H9 (cell line): ENCODE measurements at places on chromosomes 12 and 14. TPM values are rescaled to one million over a fixed set of nuclear protein-coding genes. Genes with fewer than 3 reads are reported as not detected.
A peak's percentile ranks its signal among the peaks of the same experiment; 100 is the strongest.

DNA sequence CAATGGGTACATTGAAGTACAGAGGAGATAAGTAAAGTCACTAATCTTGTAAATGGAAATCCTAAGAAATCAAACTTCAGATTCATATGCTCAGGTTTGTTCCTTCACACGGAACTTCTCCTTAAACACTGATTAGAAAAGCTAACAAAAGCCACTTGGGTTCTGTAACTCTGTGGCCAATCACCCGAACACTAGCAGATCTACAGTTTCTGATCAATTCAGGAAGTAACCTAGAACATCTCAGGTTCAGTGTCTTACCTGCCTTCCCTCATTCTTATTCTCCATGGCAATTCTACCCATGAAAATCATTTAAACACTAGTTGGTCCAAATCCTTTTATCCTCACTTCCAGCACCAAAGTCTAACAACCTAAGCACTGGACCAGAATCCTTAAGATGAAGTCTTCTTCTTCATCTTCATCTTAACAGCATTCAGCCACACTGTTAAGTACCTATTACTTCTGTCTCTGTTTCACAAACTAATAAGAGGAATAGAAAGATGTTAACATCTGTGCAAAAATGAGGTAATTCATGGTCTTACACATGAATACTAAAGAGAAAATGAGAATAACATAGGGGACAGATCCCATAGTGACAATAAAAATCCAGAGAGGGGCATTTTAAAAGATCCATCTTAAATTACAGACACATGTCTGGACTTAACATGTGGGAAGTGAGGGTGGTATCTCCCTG lies 184.5 kb downstream of the SSPN start:
- H3K27ac ChIP-seq = no peak overlapping the region
- peaks cover 15% of the 10 kb centered on the region for H3K36me3 ChIP-seq
- H3K27me3 ChIP-seq = no peaks in the 10 kb centered on the region
- H3K4me1 ChIP-seq = no peaks in the 10 kb centered on the region
- no peak overlapping the region for H3K4me3 ChIP-seq

DNA sequence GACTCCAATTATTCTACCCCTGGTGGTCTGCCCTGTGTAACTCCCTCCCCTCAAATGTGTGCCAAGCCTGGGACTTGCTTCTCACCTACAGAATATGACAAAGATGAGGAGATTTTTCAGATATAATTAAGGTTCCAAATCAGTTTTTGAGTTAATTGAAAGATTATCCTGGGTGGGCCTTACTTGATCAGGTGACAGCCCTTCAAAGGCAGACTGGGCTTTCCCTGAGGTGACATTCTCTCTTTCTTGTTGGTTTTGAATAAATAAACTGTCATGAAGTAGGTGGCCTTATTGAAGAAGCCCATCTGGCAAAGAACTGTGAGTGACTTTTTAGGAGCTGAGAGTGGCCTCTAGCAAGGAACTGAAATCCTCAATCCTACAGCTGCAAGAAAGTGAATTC lies 106.0 kb downstream of the BRMS1L start:
- H3K4me1 ChIP-seq = no peaks in the 10 kb centered on the region
- DNase-seq = no peak
- H3K27ac ChIP-seq = no peak overlapping the region
- no peak overlapping the region for H3K4me3 ChIP-seq
- no peaks in the 10 kb centered on the region for H3K36me3 ChIP-seq
- H3K27me3 ChIP-seq = no peaks in the 10 kb centered on the region

DNA sequence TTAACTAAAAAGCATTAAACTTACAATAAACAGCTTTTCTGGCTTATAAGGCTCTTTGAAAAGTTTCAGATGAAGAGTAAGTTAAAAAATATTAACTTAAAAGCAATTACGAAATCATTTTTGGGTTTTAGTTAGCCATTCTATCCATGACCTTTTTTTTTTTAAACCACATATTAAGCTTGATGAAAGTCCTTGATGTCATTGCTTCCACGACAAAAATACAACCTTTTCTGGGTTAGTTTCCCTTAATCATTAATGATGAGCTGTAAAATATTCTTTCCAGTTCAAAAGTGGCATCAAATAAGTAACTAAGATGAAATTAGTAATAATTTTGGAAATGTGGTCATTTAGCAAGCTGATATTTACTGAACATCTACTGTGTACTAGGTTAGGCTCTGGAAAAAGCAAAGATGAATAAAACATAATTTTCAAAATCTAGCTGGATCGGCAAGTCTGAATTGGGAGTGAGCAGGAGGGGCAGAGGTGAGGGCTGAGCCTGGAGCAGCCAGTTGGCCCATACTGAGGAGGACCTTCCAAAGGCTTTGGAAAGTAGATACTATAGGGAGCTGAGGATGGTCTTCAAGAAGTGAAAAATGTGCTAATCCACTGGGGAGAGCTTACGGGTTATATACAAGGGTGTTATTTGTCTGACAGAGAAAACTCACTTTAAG lies 345.2 kb downstream of the ZFP36L1 start:
- H3K4me1 ChIP-seq = peaks cover 2% of the 10 kb centered on the region
- no peaks in the 10 kb centered on the region for H3K27me3 ChIP-seq
- no peak overlapping the region for H3K4me3 ChIP-seq
- no peaks in the 10 kb centered on the region for H3K36me3 ChIP-seq
- no peak overlapping the region for H3K27ac ChIP-seq

GRCh38 chr12:116321913-116322312 lies 44.4 kb upstream of the MED13L start:
- H3K27me3 ChIP-seq = no peaks in the 10 kb centered on the region
- H3K36me3 ChIP-seq = no peaks in the 10 kb centered on the region
- no peak overlapping the region for H3K4me3 ChIP-seq
- H3K4me1 ChIP-seq = no peaks in the 10 kb centered on the region
- no peak for DNase-seq

DNA sequence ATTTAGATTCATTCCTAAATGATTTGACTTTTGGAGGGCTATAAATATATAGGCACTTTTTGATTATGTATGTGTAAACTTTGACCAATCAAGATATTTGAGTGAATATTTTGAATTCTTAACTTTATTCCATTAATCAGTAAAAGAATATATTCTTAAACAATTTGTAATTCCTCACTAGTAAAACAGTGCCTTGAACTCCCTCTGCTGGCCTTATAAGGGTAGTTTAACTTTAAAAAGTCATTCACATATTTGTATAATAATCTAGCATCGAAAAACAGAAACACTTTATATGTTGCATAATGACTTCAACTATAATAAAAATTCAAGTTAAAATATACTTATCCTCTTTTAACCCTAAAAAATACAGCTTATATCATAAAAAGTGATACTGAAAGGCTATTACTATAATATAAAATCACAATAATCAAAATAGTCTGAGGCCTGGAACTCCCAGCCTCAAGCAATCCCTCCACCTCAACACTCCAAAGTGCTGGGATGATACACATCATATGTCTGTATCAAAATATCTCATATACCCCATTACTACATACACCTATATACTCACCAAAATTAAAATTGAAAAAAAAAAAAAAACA lies 31.2 kb downstream of the CCDC59 start:
- H3K36me3 ChIP-seq = no peaks in the 10 kb centered on the region
- H3K27me3 ChIP-seq = no peaks in the 10 kb centered on the region
- no peak overlapping the region for H3K27ac ChIP-seq
- DNase-seq = no peak
- no peak overlapping the region for H3K4me3 ChIP-seq
- H3K4me1 ChIP-seq = peaks cover 4% of the 10 kb centered on the region; the same call in 1 of the 2 replicates

- no peak overlapping the region; the same call in 1 of the 2 replicates for H3K4me3 ChIP-seq
- no peak overlapping the region for H3K27ac ChIP-seq
- H3K4me1 ChIP-seq = no peaks in the 10 kb centered on the region
- peaks cover 11% of the 10 kb centered on the region for H3K36me3 ChIP-seq
These were observed 557.2 kb upstream of the STXBP6 start for GRCh38 chr14:25607192-25607591.

DNA sequence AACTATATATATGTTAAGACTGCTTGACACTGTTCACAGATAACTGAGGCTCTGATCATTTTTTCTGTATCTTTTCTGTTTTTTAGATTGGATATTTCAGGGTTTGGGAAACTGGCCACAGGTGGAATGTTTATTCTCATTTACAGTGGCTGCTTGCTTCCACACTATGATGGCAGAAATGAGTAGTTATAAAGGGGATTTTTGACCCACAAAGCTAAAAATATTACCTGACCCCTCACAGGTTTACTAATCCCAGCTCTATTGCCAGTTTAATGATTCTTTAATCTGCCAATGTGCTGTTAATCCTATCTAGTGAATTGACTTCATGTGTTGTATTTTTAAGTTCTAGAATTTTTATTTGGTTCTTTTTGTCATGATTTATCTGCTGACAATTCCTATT lies 29.6 kb downstream of the ACADS start:
- no peaks in the 10 kb centered on the region; the same call in 2 of the 3 replicates for H3K36me3 ChIP-seq
- H3K4me1 ChIP-seq = peaks cover 2% of the 10 kb centered on the region; the same call in 1 of the 2 replicates
- no peak overlapping the region for H3K27ac ChIP-seq

GRCh38 chr14:28629328-28630004 lies 137.1 kb upstream of the FOXG1 start:
- no peaks in the 10 kb centered on the region for H3K4me1 ChIP-seq
- no peak overlapping the region for H3K4me3 ChIP-seq
- H3K27me3 ChIP-seq = no peaks in the 10 kb centered on the region

- H3K27ac ChIP-seq = no peak overlapping the region
- peak; percentile 71 for DNase-seq
- H3K4me1 ChIP-seq = no peaks in the 10 kb centered on the region
- no peaks in the 10 kb centered on the region for H3K36me3 ChIP-seq
- H3K27me3 ChIP-seq = no peaks in the 10 kb centered on the region
These were observed 27.3 kb upstream of the ST8SIA1 start for GRCh38 chr12:22361785-22362184.

GRCh38 chr14:33114331-33114730 lies 175.7 kb downstream of the NPAS3 start:
- H3K4me3 ChIP-seq = no peak overlapping the region
- H3K27ac ChIP-seq = no peak overlapping the region
- DNase-seq = no peak
- no peaks in the 10 kb centered on the region for H3K27me3 ChIP-seq

- H3K27me3 ChIP-seq = no peaks in the 10 kb centered on the region
- DNase-seq = no peak
- peaks cover 15% of the 10 kb centered on the region; the same call in 1 of the 2 replicates for H3K4me1 ChIP-seq
- no peak overlapping the region for H3K27ac ChIP-seq
- H3K36me3 ChIP-seq = no peaks in the 10 kb centered on the region; the same call in 2 of the 3 replicates
These were observed 64.5 kb upstream of the SSTR1 start for GRCh38 chr14:38143170-38143569.

DNA sequence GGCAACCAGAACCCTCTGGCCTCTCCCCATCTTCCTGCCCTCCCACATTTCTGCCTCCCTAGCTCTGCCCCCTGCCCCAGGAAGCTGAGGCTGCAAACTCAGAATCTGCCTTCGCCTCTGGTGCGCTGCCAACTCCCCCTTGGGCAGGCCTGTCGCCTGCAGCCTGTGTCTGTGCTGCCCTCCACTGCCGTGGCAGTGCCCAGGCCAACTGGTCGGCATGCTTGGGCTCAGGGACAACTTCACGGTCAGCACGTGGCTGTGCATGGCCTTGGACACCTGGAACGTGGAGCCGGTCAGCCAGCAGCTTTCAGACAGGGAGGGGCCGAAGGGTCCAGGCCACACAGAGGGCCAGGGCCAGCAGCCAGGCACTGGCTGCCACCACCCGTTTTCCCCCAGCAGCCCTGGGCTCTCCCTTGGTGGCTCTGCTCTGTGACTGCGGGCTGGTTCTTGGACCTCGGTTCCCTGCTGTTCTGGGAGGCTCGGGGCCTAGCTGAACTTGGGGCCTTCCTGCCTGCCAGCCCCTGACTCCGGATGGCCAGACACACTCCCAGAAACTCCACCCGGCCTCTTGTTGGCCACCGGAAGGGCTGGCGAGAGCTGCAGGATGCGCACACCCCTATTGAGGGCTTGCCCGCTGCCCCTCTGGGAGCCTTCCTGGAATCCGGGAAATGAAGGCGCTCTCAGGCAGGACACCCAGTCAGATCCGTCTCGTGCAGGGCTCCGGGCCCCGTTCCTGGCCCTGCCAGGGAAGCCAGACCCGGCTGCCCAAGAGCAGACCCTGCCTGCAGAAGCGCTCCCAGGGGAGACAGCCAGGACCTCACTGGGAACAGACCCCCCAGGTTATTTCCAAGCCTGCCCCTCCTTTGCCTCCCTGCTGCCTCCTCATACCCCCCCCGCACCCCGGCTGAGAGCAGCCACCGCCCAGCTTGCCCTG lies 34.2 kb upstream of the PPP1R13B start:
- DNase-seq = no peak
- no peaks in the 10 kb centered on the region for H3K27me3 ChIP-seq
- H3K27ac ChIP-seq = no peak overlapping the region
- H3K4me3 ChIP-seq = no peak overlapping the region
- peaks cover 3% of the 10 kb centered on the region; the same call in 1 of the 2 replicates for H3K4me1 ChIP-seq

DNA sequence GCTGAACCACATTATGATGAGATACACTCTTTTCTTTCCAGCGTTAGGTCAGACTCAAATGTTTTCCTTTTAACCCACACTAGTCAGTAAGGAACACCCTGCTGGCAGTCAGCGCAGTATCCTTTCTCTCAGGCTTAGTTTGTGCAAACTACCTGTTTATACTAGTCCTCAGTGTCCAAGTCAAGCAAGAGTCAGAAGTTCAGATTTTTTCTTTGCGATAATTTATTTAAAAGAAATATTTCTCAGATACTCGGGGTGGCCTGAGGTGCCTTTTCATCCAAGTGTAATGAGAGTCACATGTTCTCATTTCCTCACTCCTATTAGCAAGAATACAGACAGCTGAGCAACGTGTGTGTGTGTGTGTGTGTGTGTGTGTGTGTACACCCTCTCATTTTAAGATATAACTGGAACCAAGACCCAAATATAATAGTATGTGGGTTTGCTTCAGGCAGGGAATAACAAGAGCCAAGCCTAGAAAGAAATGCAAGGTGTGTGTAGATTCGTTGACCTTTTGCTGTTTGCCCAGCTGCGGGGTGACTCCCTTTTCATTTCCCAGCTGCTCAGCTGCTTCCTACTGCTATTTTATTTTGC lies 182.7 kb downstream of the KICS2 start:
- H3K36me3 ChIP-seq = no peaks in the 10 kb centered on the region
- H3K27ac ChIP-seq = no peak overlapping the region

DNA sequence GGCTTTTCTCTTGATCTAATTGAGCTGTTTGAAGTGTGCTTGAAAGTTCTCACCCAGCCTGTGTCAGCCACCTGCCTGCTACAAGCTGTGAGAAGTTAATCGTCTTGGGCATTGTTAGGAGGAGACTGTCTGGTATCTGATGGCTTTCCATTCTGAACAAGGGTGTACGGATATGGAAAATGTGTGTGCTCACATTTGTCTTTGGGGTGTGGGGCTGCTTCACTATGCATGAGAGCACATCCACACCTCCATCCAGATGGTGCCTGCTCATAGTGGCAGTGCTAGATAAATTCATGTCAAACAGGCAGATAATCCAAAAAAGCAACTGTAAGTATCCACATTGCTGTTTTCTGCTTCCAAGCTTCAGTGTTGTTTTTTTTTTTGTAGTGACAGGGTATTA lies 462.2 kb downstream of the DIO2 start:
- H3K27ac ChIP-seq = no peak overlapping the region
- H3K36me3 ChIP-seq = no peaks in the 10 kb centered on the region
- H3K27me3 ChIP-seq = no peaks in the 10 kb centered on the region
- no peaks in the 10 kb centered on the region for H3K4me1 ChIP-seq
- no peak overlapping the region for H3K4me3 ChIP-seq

Gene ELK3
- total RNA-seq = 9.4 and 10.1 TPM in 2 replicates

Gene CYP27B1
- total RNA-seq = 6.1 and 6.5 TPM in 2 replicates

Gene SERPINA3
- not detected in 2 replicates for total RNA-seq

Gene APOF
- total RNA-seq = not detected in 2 replicates

Gene PTPRO
- total RNA-seq = 0.37 and 0.52 TPM in 2 replicates
